ENCODE measurements at places on chromosomes 5 and 9. TPM values are rescaled to one million over a fixed set of nuclear protein-coding genes. Genes with fewer than 3 reads are reported as not detected.
A peak's percentile ranks its signal among the peaks of the same experiment; 100 is the strongest.

DNA sequence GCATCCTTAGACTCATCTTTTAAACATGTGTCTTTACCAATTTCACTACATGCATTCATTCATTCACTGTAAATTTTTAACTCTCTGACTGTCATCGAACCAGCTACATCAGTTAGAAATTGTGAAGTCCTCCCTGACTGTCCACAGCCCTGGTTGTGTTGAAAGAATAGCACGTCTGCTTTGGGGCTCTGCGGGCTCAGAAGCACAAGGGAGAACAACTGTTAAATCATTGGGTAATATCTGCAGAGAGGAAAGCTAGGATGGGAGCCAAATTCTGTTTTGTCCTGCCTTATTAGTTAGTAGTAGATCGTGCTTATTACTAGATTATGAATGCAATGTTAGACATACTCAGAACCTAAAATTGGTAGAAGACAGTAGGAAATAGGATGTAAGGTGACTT is 26.3 kb upstream of the FAM120AOS start:
- H3K27ac ChIP-seq = no peak overlapping the region
- peaks cover 9% of the 10 kb centered on the region for H3K4me1 ChIP-seq
- no peak overlapping the region for H3K4me3 ChIP-seq

SLC36A2 gene
- total RNA-seq = not detected

CDX1 gene
- total RNA-seq = not detected

- H3K36me3 ChIP-seq = no peaks in the 10 kb centered on the region
- no peak overlapping the region for H3K27ac ChIP-seq
- DNase-seq = peak; percentile 66
- peaks cover 2% of the 10 kb centered on the region for H3K27me3 ChIP-seq
- peaks cover 13% of the 10 kb centered on the region for H3K4me1 ChIP-seq
- H3K4me3 ChIP-seq = no peak overlapping the region
Measured at GRCh38 chr5:111550282-111551020, 38.1 kb upstream of the STARD4 start.

- H3K36me3 ChIP-seq = no peaks in the 10 kb centered on the region
- H3K27me3 ChIP-seq = peaks cover 2% of the 10 kb centered on the region
- H3K4me1 ChIP-seq = peaks cover 9% of the 10 kb centered on the region
- no peak overlapping the region for H3K4me3 ChIP-seq
- peak; percentile 43 for DNase-seq
Measured at GRCh38 chr9:120730654-120731514, 16.6 kb upstream of the MEGF9 start.

NIPAL4 gene
- not detected for total RNA-seq

GRCh38 chr5:114636271-114636670 is 274.4 kb downstream of the KCNN2 start:
- no peak for DNase-seq
- no peak overlapping the region for H3K27ac ChIP-seq
- H3K4me1 ChIP-seq = no peaks in the 10 kb centered on the region
- no peaks in the 10 kb centered on the region for H3K27me3 ChIP-seq

- peaks cover 10% of the 10 kb centered on the region for H3K27me3 ChIP-seq
- no peak for DNase-seq
- H3K27ac ChIP-seq = no peak overlapping the region
- no peaks in the 10 kb centered on the region for H3K36me3 ChIP-seq
- H3K4me3 ChIP-seq = no peak overlapping the region
- peaks cover 25% of the 10 kb centered on the region for H3K4me1 ChIP-seq
Measured at GRCh38 chr5:138698713-138699112, 54.5 kb upstream of the CTNNA1 start.

GRCh38 chr5:116765441-116765840 is 190.8 kb upstream of the SEMA6A start:
- DNase-seq = no peak
- H3K27me3 ChIP-seq = no peaks in the 10 kb centered on the region
- no peaks in the 10 kb centered on the region for H3K36me3 ChIP-seq

GABRA1 gene
- not detected for total RNA-seq

DNA sequence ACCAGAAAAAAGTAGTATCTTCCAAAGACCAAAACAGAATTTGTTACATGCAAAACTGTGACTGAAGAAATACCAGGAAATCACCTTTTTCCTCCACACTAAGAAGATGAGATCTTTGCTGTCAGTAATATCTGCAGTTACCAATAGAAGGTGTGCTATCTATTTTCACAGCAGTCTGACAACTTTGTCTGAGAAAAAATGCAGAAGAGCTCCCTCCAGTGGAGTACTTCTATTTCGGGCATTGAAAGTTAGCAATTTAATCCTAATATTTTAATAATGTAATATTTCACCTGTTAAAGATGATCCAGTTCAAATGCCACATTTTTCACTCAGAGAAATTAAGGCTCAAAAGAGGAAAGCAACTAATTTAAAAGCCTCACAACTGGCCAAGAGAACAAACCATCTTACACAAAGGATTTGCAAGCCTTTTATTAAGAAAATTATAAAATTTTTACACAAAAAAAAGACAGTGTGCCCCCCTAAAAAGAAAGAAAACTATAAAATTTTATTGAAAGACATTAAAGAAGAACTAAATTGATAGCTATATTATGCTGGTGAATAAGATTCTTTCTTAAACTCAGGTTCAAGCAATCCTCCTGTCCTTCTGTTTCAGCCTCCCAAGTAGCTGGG is 50.6 kb downstream of the DEPDC1B start:
- no peak overlapping the region for H3K4me3 ChIP-seq
- H3K27me3 ChIP-seq = no peaks in the 10 kb centered on the region

- H3K4me1 ChIP-seq = peaks cover 28% of the 10 kb centered on the region
- no peaks in the 10 kb centered on the region for H3K36me3 ChIP-seq
- peaks cover 6% of the 10 kb centered on the region for H3K27me3 ChIP-seq
- peak; percentile 38 for DNase-seq
Measured at GRCh38 chr5:134226441-134227192, 744 bp upstream of the PPP2CA start.

DNA sequence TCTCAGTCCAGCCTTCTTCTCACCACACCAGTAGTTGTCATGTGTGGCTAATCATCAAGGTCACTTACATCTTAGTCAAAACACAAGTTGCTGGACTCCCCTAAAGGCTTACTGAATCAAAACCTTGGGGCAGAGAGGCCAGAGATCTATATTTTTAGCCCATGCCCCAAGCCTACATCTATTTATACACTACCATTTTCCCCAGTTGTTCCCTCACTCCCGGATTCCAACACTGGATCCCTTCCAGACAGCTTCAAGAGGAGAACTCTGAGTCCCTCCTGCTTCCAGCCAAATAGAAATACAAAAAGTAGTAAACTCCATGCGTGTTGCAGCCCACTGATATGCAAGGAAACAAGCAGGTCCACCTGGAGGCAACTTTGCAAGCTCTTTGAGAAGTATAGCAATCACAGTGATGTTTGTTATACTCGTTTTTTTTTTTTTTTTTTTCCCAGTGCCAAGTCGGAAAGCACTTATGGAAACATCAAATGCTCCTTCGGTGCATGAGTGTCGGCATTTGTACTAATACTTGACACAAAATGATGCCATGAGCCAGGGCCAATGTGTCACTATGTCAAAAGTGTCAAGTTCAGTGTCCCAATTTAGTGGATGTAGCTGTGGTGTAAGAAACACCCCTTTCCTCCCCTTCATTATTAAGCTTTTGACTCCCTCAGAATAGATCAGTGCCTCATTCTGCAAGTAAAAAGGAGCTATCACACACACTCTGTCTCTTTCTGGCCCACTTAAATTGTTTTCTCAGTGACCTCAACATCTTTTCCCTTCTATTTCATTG is 594.2 kb upstream of the SGCD start:
- H3K4me3 ChIP-seq = no peak overlapping the region
- H3K36me3 ChIP-seq = no peaks in the 10 kb centered on the region
- H3K27me3 ChIP-seq = peaks cover 13% of the 10 kb centered on the region
- no peak for DNase-seq
- H3K27ac ChIP-seq = no peak overlapping the region

DNA sequence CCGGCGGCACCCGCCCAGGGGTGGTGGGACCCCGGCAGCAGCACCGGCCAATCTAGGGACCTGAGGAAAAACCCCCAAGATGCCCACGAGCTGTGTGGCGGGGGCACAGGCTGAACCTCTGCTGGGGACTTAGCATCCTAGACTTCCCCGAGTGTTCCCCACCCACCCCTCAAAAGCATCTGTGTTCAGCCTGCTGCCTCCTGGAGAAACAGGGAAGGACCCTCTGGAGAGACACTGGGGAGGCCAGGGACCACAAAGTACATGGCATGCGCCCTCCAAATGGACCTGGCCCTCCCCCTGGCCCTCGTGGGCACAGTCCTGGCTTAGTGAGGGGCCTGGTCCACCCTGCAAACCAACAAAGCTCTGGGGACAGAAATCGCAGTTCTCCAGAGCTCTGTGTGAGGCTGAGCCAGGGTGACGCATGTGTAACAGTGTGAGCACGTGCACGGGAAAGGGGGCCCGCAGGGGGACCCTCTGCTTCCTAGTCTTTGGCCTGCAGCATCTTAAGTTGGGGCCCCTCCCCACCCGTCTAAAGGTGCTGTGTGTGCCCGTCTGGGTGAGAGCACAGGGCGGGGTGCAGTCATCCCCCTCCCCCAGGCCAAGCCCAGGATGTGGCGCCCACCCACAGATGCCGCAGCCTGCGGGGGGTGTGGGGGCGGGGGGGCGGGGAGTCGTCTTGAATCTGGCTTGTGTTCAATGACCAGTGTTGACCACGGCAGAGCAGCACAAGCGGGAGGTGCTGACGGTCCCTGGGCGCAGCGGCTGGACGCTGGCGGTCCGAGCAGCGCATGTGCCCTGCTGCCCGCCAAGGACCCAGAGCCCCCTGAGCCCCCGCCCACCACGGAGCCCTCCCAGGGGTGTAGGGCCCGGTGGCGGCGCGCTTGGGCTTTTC is 672 bp upstream of the KCNT1 start:
- no peak overlapping the region for H3K4me3 ChIP-seq
- H3K36me3 ChIP-seq = no peaks in the 10 kb centered on the region
- H3K4me1 ChIP-seq = no peaks in the 10 kb centered on the region
- peaks cover 5% of the 10 kb centered on the region for H3K27me3 ChIP-seq

DNA sequence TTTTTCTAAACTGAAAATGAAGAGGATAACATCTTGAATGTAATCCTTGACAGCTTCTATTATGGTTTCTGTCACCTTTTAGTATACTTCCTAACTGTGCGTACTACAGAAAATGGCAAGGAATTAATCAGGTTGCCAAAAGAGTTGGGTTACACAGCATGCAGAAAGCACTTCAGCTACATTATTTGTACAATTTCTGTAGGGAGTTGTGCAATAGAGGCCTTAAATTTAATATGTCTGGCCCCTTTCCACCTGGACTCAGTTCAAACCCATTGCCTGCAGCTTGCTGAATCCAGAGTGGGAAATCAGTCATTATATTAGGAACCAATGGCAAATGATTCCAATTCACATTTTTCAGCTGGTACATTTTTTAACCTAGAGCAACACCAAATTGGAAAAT is 549.7 kb downstream of the CSNK1G3 start:
- peaks cover 2% of the 10 kb centered on the region for H3K4me1 ChIP-seq
- H3K36me3 ChIP-seq = no peaks in the 10 kb centered on the region
- H3K27me3 ChIP-seq = no peaks in the 10 kb centered on the region
- H3K4me3 ChIP-seq = no peak overlapping the region
